ENCODE measurements at places on chromosomes 1 and 21. TPM values are rescaled to one million over a fixed set of nuclear protein-coding genes. Genes with fewer than 3 reads are reported as not detected.

Gene SYT6
- total RNA-seq, result not detected

Gene AVPR1B
- total RNA-seq, result not detected

Gene CDCA8
- total RNA-seq, result 0.78 TPM

Gene RGS13
- not detected for total RNA-seq

DNA sequence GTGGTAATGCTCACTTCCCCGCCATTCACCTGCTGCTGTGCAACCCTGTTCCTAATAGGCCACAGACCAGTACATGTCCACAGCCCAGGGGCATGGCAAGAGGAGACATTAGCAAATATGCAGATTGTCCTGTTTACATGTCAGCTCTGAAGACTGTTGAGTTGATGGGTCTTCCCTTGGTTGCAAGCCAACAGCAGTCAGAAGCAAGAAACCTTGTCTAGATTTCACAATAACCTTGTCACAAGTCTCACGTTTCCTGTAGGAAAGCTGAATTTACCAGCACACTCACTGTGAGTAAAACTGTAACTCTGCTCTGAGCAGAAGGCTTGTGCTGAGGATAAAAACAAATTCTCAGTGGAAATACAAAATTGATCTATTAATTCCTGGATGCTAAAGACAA is 195.1 kb downstream of the HLX start:
- DNase-seq, result no peak

GRCh38 chr1:48442864-48443619 is 29.0 kb downstream of the SPATA6 start:
- DNase-seq, result no peak

DNA sequence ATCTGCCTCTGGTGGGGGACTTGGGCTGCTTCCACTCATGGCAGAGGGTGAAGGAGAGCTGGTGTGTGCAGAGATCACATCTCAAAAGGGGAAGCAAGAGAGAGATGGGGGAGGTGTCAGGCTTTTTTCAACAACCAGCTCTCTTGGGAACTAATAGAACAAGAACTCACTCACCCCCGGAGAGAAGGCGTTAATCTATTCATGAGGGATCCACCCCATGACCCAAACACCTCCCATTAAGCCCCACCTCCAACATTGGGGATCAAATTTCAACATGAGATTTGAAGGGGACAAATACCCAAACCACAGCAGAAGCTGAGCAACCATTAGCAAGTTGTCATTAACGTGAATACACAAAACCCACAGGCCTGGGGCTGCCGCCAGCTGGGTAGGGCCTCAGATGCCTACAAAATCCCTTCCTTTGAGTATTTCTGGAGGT is 12.0 kb upstream of the VWA5B1 start:
- no peak for DNase-seq

All from naive thymus-derived CD4-positive, alpha-beta T cell (primary cell).